Kidney glomerular epithelial cell (primary cell): ENCODE measurements at places on chromosomes 11 and 22.
A peak's percentile ranks its signal among the peaks of the same experiment; 100 is the strongest.

DNA sequence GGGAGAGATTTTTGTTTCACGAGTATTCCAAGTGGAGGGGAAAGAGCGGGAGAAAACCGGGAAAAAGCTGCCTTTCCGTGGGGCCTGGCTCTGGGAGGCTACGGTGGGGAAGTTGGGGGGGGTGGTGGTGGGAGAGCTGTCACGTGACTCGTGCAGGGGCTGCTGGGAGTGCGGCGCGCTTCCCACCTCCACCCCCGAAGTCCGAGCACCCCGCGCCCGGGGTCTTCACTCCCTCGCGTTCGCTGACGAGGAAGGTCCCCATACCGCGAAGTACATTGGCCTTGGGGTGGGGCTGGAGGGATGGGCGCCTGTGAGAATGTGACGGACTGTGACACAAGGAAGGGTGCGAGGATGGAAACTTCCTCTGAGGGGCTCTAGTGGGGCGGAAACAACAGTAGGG lies at the start of gene TEX12:
Gene TEX12 (plus strand): TSS at position 228 of the 400 bp plus-strand sequence. CDS start 1,897 bp downstream, outside the sequence.
- no peak for DNase-seq

GRCh38 chr11:19441752-19442553 lies 201.2 kb upstream of the E2F8 start:
- DNase-seq = peak; percentile 97

- no peak for DNase-seq
Measured at GRCh38 chr11:23875176-23875850, 621.5 kb upstream of the LUZP2 start.

- DNase-seq = no peak
Measured at GRCh38 chr11:104073950-104074705, 37.7 kb downstream of the DDI1 start.

- no peak for DNase-seq
Measured at GRCh38 chr11:16242806-16243205, 113.5 kb downstream of the SOX6 start.

DNA sequence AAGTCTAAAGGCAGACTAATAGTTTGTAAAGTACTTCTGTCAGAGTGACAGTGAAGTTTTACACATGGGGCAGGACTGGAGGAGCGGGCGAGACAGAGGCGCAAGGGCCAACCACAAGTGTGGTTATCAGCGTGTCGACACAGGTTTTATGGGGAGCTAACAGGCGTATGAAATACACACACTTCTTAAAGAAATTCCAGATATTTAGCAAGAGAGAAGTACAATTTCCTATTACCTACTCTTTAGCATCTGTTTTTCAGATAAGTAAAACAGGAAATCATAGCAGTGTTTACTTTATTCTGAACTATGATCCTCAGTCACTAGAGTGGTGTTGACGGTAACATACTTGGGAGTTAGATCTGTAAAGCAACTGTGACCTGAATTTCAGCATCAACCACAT lies 22.5 kb downstream of the VSIG10L2 start:
- no peak for DNase-seq

DNA sequence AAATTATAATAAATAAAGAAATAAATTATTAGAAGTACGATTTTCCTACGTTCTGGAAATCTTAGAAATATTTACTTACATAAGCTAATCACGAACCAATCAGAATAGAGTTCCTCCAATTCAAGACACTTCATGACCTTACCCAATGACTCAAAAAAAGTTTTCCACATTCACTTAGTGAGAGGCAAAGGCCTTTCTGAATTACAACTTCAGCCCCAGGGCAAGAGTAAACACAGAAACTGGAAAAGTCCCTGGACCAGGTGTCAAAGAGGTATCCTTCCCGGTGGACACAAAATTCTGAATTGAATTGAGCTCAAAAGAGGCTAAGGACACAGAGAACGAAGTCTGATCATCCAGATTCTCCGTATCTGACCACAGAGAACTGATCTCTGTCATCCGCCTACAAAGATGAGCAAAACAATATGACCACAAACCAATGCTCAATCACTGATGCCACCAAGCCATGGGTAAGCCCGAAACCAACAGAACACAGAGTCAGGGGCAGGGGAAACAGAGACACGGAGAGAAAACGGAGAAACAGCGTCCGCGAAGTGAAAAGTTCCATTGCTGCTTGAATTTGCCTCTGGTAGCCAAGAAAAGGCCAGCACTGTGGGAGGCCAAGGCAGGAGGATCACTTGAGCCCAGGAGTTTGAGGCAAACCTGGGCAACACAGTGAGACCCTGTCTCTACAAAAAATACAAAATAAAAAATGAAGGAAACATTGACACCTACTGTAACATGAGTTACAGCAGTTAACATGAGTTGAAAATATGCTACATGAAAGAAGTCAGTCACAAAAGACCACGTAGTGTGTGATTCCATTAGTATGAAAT lies 6.8 kb downstream of the BID start:
- DNase-seq = no peak

DNA sequence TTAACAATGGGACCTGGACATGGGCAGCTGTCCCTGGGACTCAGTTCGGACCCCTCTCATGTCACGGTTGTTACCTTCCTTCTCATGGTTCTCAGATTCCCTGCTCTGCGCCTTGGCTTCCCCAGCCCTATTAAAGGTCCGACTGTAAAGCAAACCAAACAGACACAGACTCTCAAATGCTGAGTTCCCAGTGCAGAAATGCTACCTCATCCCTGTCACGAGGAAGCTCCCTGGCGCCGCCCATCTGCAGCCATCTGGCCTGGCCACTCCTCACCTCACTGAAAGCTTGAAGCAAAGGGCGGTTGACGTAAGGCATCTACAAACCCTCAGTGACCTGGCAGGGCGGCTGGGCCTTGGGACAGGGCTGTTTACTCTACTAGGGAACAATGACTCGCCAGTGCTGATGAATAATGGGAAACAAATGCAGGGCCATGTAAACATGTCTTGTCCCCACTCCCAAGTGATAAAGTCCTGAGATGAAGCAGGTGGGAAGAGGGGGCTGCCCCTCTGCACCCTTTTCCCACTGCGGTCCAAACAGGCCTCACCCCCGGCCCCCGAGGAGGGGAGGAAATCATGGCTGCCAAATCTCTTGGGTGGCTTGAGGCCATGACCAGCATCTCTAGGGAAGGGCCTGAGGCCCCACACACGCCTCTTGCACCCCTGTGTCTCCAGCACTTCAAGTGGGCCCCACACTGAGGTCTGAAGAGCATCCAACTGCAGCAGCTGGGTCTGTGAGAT lies 49.3 kb downstream of the SCUBE1 start:
- no peak for DNase-seq

DNA sequence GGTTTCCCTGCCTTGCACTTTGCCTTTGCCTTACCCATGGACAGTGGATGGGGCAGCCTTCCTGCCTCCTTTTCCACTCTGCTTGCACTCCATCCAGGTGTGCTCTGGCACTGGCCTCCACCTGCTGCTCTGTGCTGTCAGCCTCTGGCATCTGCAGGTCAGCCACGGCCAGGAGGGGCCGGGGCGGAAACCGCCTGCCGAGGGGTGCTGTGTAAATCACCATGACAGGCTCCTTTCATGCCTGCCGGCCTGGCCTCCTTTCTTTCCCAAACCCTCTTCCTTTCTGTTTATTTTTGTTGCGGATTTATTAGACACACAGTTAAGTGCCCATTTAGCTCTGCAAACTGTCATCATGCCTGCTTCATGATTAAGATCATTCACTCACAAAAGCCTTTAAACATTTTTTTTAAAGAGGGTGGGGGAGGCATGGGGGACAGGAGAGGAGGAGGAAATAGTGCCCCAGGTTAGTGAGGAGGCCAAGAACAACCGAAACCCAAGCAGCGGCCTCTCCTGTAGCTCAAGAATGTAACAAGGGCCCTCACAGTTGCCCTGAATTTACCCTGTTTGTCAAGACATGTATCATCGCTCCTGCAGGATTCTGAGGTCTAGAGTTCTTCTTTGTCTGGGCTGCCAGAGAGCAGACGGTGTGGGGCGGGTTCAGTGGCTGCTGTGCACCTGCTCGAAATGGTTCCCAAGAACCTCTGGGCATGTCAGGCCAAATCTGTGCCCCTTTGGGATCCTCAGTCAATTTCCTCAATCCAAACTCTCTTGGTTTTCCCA lies 83.3 kb downstream of the BARX2 start:
- no peak for DNase-seq

DNA sequence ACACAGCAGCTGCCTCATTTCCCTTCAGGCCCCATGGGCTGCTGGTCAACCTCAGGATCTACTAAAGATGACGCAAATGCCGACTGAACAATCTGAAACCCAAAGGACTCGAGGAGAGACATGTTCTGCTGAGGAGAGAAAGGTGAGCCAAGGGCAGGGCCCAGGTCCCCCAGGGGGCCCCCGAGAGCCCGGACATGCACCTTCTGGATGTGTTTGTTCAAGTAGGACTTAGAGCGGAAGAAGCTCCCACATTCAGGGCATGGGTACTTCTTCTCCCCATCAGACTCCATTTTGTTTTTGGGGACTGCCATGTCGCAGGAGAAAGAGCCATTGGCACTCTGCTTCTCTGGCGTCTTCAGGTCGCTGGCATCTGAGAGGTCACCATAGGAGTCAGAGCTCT lies 19.3 kb downstream of the PATZ1 start:
- no peak for DNase-seq

- DNase-seq = peak; percentile 28
Measured at GRCh38 chr11:118938491-118939403, 13.0 kb upstream of the BCL9L start.

- DNase-seq = no peak
Measured at GRCh38 chr22:31449506-31449905, 40.1 kb downstream of the EIF4ENIF1 start.

- DNase-seq = no peak
Measured at GRCh38 chr22:42732081-42732480, 11.4 kb upstream of the A4GALT start.

GRCh38 chr11:11618973-11619435 lies 2.8 kb downstream of the GALNT18 start:
- DNase-seq = peak; percentile 9

DNA sequence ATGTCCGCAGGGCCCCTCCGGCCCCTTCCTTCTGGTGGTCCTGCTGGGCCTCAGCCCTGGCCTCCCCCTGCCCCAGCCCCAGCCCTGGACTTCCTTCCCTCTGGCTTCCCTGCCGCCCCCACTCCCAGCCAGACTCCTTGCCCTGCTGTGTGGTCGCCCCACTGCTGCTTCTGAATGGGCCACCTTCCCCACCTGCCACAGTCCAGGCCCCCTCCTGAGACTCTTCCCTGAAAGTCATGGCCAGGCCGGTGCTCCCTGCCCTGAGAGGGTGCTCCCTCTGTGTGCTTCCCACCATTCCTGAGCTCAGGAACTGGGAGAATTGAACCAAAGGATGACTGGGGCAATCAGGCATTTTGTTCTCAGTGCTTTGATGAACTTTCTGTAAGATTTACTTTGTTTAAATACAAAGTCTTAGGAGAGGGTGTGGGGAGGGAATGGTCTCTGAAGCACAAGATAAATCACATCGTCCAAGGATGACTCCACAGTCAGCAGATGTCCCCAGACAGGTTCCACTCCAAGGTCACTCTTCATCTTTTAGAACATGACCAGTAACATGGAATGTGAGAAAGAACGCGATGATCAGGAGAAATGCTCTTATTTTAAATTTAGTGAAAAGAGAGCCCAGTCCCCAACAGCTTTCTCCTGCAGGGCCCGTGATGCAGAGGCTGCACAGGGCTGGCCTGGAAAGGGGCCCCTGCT lies 774 bp downstream of the APOBEC3D start:
- DNase-seq = no peak

DNA sequence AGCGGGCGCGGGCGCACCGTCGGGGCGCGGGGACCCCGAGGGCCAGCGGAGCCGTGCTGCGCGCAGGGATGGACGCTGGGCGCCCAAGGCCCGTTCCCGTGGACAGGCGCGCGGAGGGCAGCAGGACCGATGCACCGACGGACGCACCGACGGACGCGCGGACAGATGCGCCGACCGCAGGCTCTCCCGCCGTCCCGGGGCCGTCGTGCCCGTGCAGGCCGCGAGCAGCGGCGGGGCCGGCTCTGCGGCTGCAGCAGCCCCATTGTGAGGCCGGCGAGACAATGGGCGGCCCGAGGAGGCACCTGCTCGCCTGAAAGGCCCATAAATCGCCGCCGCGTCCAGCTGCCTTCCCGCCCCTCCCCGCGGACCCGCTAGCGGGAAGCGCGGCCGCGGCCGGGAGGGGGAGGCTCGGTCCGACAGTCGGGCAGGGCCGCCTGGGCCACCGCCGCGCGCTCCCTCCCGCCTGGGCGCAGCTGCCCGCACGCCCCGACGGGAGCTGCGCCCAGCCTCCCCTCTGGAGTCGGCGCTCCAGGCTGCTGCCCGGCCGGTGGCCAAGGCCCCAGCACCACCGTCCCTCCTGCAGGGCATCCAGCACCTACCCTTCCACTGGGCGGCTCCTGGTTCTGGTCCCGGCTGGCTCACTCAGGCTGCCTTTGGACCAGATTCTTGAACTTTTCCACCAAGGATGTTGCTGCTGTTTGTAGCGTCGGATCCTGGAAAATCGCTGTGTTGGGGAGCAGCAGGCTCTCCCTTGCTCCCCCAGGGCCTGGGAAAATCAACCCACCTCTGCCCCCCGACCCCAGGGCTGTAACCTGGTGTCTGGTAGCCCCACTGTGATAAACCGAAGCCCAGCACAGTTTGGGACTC lies 15.8 kb downstream of the CDKN1C start:
- no peak for DNase-seq
